Activated CD8-positive, alpha-beta memory T cell treated with anti-CD3 and anti-CD28 coated beads for 1 hour (primary cell): ENCODE measurements at places on chromosomes 2 and 18.

GRCh38 chr18:48608581-48608980 is 69.8 kb downstream of the CTIF start:
- DNase-seq = no peak

GRCh38 chr2:57105694-57106093 is 921.9 kb downstream of the CCDC85A start:
- DNase-seq = no peak

- DNase-seq = no peak
Observed at GRCh38 chr18:6103741-6104140, 208.4 kb upstream of the TMEM200C start.

GRCh38 chr2:170717991-170718589 is 3.0 kb downstream of the SP5 start:
- no peak for DNase-seq

DNA sequence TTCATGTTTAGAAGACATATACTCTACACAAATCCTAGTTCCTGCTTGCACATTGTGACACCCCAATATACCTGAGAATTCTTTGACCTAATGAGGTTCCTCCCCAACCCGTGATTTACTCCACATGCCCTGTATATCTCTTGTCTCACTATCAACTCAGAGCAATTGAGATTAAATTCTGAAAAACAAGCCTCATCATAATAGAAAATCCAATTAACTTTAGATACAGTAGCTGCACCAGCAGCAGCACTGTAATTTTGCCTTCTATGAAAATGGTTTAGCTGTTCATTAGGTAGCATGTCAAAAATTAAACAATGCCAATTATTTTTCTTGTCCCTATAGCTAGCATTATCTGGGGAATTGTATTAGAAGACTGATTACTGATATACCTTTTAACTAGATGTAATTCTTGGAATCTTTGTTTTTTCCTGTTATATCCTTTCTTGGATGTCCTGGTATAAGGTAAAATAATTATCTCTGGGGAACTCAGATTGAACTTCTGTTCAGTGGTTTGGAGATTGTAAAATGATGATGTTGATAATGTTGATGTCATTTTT is 218.9 kb upstream of the TANK start:
- no peak for DNase-seq

GRCh38 chr18:23223641-23224040 is 88.4 kb downstream of the CABLES1 start:
- no peak for DNase-seq

- no peak for DNase-seq
Observed at GRCh38 chr18:59885579-59886163, 14.1 kb upstream of the PMAIP1 start.

DNA sequence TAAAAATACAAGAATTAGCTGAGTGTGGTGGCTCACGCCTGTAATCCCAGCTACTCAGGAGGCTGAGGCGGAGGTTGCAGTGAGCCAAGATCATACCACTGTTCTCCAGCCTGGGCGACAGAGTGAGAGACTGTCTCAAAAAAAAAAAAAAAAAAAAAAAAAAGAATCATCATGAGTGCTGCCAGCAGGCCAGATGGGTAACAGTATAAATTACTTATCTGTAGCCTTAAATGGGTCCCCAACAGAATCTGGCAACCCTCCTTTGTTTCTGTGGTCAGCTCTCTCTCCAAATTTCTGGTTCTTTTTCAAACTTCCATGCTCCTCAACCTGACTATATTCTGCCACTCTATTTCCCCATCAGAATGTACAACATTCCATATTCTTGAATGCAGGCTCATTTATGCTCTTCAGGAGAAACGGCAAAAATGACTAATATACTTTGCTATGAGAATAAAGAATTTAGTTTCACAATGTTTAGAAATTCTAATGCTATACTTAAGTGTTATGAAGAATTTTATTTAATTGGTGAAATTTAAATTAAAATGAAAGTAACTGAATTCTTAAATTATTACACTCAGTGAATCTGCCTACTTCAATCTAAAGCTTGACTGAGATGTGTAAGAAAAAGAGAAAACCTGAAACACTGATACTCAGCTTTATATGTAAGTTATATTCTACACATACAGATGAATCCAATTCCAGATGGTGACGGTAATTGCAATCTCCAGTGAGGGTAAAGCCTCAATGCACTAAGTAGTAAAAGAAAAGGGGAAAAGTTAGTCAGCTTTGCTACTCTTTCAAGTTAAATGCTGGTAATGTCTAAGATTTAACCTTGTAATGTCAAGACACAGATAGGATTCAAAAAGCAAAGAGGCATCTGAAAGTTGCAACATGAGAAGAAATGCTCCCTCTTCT is 24.8 kb downstream of the LPIN2 start:
- DNase-seq = no peak

DNA sequence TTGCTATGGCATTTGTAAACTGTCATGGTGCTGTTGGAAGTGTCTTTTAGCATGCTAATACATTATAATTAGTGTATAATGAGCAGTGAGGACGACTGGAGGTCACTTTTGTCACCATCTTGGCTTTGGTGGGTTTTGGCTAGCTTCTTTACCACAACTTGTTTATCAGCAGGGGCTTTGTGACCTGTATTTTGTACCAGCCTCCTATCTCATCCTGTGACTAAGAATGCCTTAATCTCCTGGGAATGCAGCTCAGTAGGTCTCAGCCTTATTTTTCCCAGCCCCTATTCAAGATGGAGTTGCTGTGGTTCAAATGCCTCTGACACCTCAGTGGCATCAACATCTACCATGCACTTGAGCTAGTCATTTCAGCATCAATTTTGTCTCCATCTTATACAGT is 29.7 kb downstream of the LYPD6 start:
- no peak for DNase-seq

- DNase-seq = no peak
Observed at GRCh38 chr2:203918264-203918663, 18.3 kb upstream of the ICOS start.

GRCh38 chr2:96317584-96317997 is 7.5 kb upstream of the ITPRIPL1 start:
- no peak for DNase-seq

GRCh38 chr2:149375801-149376361 is 45.5 kb downstream of the LYPD6 start:
- DNase-seq = no peak

DNA sequence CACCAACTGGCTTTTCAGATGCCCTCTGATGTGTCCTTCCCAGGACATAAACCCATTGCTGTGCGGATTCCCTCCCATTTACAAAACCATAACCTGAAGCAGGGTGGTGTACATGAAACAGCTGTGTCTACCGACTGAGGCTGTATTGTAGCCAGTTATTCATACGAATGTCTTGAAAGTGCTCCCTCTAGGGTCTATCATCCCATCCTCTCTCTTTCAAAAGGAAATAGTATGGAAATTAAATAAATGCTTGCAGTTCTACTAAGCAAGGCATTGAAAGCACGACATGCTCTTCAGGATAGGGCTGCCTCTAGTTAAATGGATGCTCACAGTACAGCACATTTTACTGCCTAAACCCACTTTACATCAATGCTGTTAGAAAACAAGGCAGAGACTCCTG is 112.2 kb upstream of the PXDN start:
- no peak for DNase-seq

DNA sequence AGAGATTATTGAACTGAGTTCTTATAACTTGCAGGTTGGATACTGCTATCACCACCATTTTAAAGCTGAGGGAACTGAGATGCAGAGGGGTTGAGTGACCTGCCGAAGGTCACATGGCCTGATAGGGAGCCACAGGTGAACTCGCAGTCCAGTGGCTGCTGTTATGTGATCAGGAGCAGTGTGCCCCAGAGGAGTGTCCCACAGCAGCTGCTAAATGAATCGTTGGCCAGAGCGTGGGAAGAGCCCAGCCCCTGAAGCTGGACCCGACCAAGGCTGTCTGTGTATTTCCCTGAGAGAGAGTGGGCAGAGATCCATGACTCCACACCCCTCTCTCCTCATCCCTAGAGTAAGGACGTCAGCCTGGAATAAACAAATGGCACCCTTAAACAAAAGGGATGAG is 26.7 kb upstream of the PRLH start:
- DNase-seq = no peak

DNA sequence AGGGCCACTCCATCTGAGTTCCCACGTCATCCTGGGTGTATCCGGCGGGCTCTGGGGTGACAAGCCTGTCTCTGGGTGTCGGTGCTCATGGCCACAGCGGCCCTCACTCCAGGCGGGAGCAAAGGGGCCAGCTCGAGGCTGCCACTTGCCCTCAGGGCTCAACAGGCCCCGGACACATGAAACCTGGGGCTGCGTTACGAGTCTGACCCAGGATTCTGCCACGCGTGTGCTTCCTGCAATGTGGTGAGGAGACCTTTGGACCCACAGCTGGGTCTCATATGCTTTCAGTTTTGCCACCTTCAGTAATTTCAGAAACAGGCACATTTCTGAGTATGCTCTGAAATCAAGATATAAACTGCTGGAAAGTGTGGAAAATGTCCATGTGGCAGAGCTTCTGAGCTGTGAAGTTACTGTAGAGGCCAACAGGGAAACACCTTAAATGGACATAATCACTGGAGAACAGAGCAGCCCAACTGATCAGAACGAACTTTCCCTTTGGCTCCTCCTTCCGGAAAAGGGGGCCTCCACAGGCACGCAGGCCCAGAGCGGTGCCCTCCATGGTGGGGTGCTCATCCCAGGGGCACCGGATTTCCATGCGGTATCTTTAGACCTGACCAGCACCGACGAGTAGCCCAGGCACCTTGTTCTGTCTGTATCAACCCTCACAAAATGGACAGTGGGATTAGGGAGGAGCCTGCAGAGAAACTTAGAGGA is 14.1 kb downstream of the PER2 start:
- no peak for DNase-seq

DNA sequence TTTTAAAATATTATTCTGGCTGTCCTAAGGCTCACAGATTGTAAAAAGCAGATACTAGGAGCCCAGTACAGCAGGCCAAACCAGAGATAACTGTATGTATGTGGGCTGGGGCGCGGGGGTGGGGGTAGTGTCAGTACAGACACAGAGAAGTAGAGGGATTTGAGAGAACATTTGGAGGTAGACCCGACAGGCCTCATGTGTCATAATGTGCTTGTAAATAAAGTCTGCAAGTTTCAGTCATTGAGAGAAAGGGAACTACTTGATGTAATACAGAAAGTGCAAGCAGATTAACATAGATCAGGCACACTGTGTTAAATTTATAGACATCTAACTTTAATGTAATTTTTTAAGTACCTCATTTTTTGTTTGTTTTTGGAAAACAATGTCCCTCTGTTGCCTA is 7.4 kb upstream of the POLI start:
- no peak for DNase-seq

- DNase-seq = no peak
Observed at GRCh38 chr2:133841900-133842299, 273.6 kb upstream of the NCKAP5 start.
